ENCODE measurements at places on chromosomes 2 and 18. TPM values are rescaled to one million over a fixed set of nuclear protein-coding genes. Genes with fewer than 3 reads are reported as not detected.

The TBR1 gene
- not detected for polyA plus RNA-seq

DNA sequence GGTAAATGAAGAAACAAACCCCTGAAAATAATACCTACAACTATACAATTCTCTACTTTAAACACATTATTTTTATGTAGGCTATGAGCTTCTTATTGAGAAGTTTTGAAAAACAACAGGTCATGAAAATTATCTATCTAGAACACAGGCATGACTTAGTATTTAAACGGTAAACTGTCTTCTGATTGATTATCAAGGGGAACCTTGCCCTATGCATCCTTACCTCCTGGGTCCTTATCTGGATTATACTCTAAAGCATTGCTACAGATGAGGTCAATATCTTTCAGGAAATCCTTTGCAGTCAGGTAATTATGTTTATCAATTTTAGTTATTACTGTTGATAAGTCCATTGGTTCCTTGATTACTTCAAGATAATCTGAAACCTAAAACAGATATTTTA is 144.3 kb downstream of the ATAD2B start:
- no peak for DNase-seq

GRCh38 chr2:14199040-14199439 is 433.5 kb upstream of the LRATD1 start:
- DNase-seq: no peak

DNA sequence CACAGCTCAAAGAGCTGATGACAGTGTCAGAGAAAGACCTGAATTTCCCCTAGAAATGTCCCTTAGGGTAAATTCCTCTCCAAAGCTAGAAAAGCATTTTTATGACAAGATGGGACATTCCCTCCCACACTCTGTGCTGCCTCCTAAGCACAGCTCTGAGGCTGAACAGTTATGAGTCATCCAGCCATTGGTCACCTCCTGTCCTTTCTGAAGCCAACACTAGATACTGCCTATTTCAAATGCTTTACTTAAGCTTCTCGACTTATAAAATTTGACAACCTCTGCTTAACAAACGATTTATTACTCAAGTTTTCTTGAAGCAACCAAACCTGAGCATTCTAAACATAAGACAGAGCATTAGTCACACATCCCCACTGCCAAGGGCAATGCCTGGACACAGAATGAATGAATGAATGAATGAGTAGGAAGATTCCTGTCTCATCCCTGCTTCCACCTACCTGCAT is 35.4 kb downstream of the B4GALT6 start:
- DNase-seq: no peak

DNA sequence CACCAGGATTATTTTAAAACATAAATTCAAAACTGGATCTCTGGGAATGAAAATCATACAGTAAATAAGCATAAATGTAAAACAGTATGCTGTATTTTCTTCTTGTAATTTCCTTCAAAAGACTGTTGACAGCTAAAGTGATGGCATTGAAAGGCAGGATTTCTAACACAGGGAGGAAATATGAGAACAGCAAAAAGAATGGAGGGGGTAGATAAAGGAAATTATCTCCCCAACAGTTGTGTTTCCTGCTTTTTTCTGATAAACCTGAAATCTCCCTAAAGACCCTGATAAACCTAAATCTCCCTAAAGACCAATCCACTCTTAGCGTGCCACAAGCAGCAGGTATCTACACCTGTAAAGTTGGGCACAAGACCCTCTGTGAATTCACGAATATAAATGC is 50.8 kb downstream of the PIAS2 start:
- DNase-seq: no peak
